Caudate nucleus (tissue), 63 donors: ENCODE measurements at places on chromosomes 6 and 20.

DNA sequence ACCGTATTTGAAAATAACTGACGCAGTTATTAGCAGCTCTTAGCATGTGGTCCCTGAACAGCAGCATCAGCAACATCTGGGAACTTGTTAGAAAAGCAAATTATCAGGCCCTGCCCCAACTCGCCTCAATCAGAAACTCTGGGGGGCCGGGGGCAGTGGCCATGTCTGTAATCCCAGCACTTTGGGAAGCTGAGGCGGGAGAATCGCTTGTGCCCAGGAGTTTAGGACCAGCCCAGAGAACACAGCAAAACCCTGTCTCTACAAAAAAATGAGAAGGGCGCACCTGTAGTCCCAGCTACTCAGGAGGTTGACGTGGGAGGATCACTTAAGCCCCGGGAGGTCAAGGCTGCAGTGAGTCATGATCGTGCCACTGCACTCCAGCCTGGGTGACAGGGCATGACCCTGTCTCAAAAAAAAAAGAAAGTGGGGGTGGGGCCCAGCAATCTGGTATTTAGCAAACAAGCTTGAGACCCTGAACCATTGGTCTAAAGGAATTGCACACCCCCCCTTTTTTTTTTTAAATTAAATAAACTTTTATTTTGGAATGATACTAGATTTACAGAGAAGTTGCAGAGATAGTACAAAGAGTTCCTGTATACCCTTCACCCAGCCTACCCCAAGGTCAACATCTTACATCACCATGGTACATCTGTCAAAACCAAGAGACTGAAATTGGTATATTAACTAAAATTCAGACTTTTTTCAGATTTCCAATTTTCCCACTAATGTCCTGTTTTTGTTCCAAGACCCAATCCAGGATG lies 6.7 kb downstream of the SRXN1 start:
- no peak for DNase-seq

DNA sequence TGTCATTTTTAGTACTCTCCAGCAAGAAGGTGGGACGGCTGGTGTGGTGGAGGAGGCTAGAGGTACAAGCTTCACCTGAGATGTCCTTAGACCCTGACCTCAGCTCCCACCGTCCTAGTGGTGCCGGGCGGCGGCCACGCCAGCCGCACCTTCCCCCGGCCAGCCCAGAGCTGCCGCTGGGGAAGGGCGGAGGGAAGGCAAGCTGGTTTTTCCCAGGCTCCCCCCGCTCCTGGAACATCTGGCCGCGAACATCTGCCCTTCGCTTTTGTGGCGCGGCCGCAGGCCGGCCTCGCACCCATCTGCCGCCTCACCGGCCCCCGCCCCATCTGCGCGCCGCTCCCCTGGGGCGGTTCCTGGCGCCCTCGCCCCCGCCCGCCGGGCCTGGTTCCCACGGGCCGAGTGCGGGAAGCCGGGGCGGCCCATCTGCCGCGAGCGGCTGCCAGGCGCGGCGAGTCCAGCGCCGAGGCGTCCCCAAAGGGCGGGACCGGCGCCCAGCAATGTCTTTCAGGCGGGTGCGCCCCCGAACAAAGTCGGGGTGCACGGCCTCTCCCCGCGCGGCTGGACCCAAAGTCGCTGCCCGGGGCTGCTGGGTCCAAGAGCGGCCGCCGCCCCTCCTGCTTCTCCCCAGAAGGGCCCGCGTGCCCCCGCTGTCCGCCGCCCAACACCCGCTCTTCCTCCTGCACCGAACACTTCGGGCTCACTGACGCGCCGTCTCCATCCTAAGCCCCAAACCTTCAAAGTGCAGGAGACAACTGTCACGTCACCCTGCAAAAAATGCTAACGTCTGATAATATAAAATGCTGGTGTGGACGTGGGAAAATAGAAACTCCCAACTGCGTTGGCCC lies 17.3 kb upstream of the ID1 start:
- no peak for DNase-seq

- DNase-seq = no peak
Measured at GRCh38 chr20:38579219-38579910, 1.6 kb upstream of the ADIG start.

DNA sequence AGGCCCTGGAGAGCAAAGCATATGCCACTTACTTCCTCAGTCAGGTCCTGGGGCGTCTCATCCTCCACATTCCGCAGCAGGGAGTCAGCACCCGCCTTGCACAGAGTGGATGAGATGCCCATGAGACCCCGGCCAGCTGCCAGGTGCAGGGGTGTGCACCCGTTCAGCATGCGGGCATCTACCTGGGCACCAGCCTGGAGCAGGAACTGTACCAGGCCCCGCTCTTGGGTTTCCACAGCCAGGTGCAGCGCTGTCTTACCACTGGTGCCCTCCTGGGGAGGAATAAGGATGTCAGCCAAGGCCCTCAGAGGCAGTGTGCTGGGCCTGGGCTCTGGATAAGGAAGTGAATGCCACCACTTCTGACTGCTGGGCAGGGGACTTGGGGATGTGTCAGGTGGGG lies 2.7 kb upstream of the SLC35B2 start:
- no peak for DNase-seq
